ENCODE measurements at places on chromosomes 16 and 17.

DNA sequence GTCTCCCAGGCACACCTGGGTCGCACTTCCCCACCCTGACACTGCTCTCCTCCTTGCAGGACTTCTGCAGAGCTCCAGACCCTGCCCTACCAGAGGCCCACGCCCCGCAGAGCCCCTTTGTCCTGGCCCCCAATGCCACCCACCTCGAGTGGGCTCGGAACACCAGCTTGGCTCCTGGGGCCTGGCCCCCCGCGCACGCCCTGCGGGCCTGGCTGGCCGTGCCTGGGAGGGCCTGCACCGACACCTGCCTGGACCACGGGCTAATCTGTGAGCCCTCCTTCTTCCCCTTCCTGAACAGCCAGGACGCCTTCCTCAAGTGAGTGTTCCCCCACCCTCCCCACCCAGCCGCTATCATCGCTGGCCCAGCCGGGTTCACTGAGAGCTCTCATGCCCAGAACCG lies 79.6 kb downstream of the MGAT5B start:
- DNase-seq: no peak

- no peak for DNase-seq
Measured at GRCh38 chr16:9580025-9580424, 488.6 kb downstream of the HAPSTR1 start.

DNA sequence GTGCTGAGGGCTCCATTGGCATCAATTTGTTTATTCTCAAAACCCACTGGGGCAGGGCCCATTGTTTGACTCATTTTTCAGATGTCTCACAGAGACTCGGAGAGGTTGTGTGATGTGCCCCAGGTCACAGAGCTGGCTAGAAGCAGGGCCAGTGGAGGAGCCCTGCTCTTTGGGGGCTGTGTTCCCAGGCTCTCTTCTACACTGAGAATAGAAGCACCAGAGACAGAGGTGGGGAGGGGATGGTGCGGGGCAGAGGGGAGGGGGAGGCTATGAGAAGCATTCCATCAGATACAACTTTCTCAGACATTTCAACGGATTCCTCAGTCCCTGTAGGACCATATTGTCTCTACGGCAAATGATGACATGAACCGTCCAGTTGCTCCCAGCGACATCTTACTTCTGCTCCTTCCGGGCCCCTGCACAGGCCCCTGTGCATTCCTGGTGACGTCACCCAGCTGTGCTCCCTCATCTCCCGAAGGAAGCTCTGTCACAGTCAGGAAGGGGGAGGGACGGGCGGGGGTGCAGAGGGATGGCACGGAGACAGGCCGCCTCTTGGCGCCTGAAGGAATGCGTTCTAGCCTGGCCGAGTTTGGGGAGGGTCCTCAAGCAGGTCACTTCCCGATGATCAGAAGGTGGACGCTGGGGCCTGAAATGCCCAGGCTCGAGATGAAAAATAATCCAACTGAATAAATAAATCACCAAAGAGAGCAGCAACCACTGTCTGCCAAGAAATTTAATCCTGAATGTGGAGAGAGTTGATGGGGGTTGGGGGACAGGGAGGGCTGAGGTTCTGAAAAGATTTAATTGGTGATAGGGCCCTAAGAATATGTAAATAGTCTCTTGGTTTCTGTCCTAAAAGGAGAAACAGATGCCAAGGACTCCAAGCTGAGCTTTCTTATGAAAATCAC lies 114.1 kb downstream of the NOG start:
- no peak for DNase-seq

GRCh38 chr16:16025214-16025968 lies 76.0 kb downstream of the ABCC1 start:
- no peak for DNase-seq

GRCh38 chr16:31870809-31871208 lies 2.8 kb upstream of the ZNF267 start:
- DNase-seq: no peak

DNA sequence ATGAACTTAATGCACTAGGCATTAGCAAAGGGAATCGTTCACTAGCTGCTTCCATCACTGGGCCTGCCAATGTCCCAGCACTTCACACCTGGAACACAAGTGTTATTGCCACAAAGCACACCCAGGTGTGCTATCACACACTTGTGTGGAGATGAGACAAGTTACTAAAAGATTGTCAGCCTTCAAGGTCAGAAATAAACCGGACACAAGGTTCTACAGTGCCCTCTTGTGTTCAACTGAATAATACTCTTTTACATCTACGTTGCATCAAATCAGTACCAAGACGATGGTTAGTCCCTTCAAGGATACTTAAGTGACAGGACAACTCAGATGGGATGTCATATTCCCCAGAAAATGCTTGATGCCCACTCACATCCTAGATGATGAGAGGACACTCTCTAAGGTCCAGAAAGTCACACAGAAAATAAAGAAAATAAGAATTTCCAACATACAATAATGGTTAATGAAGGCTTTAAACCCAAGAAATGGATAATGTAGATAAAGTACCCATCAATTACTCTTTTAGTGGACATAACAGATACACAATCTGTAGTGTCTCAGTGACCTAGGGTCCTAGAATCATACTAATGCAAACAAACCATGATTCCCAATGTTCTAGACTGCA lies 16.4 kb upstream of the GLG1 start:
- DNase-seq: no peak

GRCh38 chr17:62919388-62919787 lies 46.6 kb upstream of the TANC2 start:
- DNase-seq: no peak

DNA sequence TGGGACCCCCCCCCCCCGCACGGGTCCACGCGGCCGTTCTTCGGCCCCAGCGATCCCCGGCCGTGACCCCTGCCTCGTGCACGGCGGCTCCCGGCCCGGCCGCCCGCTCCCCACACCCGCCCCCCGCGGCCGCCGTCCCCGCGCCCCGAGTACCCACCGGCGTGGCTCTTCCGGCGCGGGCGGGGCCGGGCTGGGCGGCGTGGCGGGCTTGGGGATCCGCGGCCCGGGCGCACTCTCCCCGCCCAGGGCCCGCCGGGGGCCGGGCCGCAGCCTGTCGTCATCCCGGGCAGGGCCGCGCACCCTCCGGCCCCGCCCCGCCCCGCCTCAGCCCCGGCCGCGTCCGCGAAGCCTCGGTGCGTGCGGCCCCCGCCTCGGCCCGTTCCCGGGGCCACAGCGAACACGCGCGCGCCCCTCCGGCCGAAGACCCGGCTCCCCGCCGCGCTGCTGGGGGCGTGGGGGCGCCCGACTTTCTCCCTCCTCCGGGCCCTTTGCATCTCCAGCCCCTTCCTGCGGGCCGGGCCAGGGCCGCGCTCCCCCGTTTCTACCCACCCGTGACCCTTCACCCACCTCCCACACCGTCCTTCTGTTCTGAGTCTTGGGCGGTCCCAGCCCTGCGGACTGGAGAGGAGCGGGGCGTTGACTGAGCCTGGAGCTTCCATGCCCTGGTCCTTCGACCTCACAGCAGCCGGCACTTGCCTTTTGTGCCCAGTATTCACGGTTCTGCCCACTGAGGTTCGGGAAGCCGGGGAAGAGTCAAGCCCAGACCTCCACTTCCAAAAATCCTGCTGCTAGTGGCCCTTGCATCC lies 840 bp downstream of the MYO1C start:
- peak; percentile 13 for DNase-seq

DNA sequence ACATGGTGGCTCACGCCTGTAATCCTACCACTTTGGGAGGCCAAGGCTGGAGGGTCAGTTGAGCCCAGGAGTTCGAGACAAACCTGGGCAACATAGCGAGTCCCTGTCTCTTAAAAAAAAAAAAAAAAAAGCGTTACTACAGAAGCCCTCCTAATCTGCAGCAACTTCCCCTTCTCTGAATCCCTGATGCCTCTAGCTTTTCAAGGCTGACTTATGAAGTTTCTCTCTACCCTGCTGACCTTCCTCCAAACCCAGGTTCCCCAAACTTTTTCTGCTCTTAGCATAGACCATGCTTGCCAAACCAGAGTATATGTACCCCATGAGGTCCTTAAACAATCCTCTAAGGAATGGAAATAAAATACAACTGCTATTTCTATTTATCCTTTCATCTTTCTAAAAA lies 16.4 kb downstream of the LYRM1 start:
- no peak for DNase-seq

GRCh38 chr17:81573794-81574642 lies 21.9 kb upstream of the FAAP100 start:
- no peak for DNase-seq

DNA sequence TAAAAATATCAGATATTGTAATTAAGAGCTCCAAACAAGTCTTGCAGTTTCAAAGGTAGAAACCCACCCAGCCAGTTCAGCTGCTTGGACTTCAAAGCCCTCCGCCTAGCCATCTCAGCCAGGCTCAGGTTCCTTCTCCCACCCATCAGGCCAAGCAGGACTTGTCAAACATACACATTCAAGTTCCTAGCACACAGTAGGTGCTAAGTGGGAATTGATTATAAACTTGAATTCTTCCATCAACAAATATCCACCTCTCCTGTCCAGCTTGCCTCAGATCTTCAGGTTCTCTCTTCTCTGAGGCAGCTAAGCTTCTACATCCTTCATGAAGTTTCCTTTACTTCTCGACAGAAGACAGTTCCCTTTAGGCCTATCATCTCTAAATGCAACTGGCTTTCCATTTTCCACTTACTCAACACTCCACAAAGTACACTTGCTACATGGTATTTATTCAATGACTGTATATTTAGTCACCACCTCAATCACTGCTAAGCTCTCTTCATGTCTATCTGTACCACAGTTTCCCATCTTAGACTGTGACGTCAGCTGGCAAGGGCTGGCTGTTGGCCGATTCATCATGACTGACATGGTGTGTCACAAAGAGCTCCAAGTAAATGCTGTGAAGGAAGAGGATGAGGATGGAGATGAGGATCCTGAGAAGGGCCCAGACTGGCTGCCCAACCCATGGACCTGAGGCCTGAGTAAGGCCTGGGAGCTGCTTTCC lies 13.3 kb upstream of the COG7 start:
- peak; percentile 15 for DNase-seq

All from NCI-H1417 (cell line).